SJCRH30 (cell line): ENCODE measurements at places on chromosomes 6 and 20. TPM values are rescaled to one million over a fixed set of nuclear protein-coding genes. Genes with fewer than 3 reads are reported as not detected.

TAF8 gene
- total RNA-seq, result 37.0 and 43.1 TPM in 2 replicates

DNA sequence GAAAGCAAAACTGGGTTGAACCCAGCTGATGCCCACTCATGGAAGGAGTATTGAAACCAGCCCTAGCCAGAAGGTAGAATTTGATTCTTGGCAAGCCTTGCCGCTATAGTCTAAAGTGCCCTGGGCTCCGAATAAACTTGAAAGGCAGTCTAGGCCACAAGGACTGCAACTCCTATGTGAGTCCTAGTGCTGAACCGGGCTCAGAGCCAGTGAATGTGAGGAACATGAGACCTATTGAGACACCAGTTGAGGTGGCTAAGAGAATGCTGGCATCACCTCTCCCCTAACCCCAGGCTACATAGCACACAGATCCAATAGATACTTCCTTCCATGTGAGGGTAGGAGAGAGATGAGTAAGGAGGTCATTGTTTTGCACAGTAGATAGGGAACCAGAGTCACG, 3.5 kb upstream of the DEFB110 start:
- DNase-seq, result no peak

DNA sequence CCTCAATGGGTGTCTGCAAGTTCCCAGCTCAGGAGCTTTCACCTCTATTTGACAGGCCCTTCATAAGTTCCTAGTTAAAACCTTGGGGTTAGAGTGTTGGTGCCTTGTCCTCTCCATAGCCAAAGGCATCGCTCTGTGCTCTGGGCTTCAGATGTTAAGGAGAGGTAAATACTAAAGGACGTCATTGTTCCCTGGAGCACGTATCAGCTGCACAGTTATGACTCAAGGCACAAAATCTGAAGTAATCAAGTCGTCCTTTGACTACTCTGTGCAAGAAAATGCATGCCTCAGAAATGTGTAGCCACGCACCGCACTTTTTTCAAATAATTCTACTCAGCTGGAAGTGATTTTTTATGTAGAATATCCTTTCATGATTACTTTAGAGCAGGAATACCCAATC, 240.8 kb upstream of the QKI start:
- no peak for DNase-seq

DNA sequence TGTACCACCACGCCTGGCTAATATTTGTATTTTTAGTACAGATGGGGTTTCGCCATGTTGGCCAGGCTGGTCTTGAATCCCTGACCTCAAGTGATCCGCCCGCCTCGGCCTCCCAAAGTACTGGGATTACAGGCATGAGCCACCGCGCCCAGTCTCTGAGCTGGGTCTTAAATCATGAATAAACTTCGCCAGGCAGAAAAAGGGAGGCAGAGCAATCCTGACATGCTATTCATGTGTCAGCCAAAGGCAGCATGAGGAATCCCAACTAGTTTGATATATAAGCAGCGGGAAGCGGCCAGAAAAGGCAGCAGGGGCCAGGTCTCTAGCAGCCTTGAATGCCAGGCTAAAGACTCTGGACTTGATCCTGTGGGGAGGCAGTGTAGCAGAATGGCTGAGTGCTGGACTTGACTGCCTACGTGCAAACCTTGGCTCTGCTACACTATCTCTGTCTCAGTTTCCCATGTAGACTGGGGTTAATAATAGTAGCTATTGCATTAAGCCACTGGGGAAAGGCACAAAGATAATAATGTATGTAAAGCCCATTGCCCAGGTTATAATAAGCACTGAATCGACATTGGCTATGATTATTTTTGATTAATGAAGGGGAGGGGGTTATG, 1.8 kb downstream of the PROCR start:
- DNase-seq, result no peak

GRCh38 chr20:54209216-54209813, 1.4 kb downstream of the PFDN4 start:
- no peak for DNase-seq

DNA sequence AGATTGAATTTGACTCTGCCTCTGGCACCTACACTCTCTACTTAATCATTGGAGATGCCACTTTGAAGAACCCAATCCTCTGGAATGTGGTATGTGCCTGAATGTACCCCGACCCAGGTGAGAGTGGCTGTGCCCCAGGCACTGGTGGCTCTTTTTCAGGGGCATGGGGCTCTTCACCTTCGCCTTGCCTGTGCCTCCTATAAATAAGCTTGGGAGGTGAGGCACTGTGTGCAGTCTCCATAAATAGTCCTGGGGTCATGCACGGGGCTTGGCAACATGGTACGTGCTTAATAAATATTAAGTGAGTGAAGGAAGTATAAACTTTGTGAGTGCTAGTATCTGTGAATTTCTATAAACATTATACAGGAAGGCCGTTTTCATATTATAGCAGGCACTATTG, 33.0 kb downstream of the GHRH start:
- DNase-seq, result no peak

DNA sequence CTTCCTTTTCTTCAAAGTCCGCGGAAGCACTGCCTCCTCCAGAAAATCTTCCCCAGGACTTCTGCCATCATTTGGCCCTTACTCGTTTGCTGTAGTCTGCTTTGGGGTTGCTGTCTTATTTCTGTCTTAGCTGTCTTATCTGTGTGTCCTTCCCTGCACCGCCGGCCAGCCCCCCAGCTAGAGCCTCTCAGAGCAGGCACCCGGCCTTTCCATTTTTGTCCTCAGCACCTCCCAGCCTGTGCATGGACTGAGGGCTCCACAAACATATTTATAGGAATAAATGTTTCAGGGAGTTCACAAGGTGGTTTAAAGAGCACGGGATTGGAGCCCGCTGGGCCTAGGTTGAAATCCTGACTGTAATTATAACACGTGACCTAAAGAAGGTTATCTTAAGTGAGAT, 8.1 kb downstream of the GLP1R start:
- DNase-seq, result no peak

GRCh38 chr20:53077373-53078205, 105.4 kb downstream of the TSHZ2 start:
- no peak for DNase-seq

ASIP gene
- not detected in 2 replicates for total RNA-seq

DNA sequence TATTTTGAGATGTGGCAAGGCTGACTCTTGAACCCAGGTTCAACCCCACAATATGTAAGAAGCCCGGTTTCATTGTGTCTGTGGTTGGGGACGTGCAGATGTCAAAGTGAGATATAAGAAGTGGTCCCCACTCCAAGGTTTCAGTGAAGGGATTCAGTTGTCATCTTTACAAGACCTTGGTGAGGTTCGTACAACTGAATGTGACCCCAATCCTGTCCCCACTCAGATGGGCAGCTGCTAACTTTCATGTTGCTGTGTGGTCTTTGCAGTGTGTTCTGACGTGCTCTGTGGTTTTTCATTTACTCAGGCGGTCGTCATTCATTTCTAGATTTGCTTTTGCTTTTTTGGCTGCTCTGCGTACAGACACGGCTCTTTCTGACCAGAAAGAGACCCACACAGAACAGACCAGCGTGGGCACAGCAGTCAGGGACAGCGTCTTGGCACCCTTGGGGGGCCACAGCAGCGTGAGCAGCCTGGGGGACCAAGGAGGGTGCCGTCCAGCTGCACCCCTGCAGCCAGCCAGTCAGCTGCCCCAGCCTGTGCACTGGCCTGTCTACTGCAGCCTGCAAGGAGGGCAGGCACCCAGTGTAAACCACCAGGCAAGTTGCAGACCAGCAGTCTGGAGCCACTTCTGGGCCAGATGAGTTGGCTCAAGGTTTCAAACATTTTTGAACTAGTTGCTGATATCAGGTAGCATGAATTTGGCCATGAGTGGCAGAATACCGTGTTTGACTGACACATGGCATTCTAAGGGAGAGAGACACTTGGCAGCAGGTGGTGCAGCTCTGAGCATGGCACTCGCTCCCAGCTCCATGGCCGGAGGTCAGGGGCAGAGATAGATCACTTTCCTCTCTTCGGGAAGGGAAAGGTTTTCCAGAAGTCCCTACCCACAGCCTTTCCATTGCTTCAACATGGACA, 49.4 kb upstream of the IRF4 start:
- no peak for DNase-seq

DNA sequence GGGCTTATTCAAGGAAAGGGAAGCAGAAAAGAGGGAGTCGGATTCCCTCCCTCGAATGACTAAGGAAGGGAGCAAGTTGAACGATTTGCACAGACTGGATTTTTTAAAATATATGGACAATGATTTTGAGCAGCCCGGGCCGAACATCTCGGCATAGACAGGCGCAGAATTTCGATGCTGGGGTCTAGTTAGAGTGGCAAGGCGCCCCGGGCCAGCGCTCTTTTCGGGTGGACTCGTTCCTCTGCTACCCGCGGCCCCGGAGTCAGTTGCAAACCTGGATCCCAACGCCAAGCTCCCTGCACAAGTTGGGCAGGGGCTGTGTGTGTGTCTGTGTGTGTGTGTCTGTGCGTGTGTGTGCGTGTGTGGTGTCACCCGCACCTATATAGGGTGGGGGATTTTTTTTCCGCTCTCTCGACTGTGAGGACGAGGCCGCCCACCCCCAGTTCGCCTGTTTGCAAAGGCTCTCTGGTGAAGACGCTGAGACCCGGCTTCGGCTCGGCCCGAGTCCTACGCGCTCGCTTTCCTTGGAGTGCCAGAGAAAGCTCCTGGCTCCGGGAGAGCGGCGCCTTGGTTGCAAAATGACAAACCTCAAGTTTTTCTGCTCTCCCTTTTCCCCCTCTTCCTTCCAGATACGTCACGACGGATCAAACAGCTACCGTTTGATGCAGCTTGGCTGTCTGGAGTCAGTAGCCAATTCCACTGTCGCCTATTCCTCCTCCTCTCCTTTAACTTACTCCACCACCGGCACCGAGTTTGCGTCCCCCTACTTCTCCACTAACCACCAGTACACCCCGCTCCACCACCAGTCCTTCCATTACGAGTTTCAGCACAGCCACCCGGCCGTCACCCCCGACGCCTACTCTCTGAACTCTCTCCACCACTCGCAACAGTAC, 1.4 kb downstream of the TFAP2D start:
- DNase-seq, result no peak

DNA sequence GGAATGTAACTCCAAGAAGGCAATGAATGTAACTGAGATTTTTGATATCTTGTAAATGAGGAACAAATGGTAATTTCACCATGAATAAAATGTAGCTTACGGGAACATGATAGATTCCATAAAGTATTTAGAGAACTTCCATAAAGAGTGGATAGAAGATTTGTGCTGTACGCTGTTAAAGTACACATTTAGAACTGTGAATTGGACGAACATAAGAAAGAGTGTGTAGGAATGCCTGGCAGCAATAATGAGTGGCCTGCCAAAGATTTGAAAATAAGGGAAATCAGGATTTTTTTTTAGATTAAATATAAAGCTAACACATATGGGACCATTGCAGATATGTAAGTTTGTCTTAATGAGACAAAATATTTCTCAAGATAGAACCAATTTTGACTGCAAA, 1153.3 kb upstream of the EYS start:
- no peak for DNase-seq

DNA sequence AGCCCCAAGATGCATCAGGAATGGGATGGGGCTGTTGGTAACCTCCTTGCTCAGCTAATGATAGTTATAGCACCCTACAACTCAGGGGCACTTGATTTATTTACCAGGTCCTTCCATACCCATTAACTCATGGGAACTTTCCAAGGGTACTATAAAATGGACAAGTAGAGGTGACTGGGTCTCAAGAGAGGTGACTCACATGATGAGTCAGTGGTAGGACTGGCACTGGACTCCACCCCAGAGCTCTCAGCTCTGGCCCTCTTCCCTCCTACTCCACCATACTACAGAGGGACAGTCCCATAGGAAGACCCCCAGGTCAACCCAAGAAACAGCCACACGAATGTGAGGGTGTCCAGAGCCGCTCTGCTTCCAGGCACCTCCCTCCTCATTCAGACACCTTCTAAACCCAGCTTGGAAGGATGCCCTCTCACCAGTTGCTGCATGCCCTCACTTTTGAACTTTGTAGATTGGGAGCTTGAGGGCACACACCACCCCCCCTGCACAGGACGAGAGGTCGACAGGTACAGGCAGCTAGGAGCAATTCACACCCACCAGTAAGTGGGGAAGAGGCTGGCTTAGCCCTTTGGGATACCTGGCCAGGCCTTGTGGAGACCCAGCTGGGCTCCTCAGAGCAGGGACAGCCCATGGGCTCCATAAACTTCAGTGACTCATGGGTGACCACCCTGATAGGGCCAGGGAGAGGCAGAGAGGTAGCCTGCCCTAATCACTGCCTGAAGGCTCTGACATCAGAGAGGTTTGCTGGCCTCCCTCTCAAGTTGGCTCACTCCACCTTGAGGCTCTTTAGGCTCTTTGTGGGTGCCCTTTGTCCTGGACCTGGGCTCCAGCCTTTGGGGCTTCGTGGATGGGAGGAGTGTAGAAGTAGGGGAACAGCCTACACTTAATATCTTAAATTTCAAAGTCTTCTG, 81.6 kb upstream of the MLN start:
- DNase-seq, result no peak

TGM3 gene
- total RNA-seq, result not detected in 2 replicates

DNA sequence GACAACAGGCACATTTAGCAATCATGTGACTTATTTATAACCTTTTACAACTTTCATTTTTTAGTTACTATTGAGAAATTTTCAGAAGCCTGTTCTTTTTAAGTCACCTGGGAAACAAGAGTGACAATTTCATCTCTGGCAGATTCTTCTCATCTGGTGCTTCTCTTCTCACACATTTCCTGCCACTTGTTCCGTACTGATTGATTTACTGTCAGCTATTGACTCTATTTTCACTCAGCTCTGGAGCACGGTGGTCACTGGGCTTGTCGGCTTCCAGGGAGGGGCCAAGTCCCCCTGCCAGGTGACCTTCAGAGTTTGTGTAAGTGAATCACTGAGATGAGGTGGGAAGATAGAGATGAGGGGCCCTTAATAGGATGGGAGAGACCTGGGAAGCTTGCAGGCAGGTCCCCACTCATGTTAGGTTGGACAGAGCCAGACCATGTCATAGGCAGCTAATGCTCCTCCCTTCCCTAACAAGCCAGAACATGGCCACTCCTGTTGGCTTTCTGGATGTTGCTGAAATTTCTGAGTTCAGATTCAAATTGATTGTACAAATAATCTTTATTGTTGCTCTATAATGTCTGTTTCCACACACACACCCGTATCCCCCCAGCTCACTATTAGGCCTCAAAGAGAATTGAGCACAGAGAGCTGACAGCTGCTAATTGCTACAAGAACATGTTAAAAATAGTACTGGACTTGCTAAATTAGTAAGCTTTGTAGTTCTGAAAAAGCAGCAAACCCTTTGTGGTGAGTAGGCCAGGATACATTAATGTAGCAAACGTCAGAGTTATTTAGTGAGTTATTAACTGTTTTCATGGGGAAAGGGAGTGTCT, 13.3 kb downstream of the DUSP22 start:
- no peak for DNase-seq
